ENCODE measurements at places on chromosomes 5 and 9.
A peak's percentile ranks its signal among the peaks of the same experiment; 100 is the strongest.

DNA sequence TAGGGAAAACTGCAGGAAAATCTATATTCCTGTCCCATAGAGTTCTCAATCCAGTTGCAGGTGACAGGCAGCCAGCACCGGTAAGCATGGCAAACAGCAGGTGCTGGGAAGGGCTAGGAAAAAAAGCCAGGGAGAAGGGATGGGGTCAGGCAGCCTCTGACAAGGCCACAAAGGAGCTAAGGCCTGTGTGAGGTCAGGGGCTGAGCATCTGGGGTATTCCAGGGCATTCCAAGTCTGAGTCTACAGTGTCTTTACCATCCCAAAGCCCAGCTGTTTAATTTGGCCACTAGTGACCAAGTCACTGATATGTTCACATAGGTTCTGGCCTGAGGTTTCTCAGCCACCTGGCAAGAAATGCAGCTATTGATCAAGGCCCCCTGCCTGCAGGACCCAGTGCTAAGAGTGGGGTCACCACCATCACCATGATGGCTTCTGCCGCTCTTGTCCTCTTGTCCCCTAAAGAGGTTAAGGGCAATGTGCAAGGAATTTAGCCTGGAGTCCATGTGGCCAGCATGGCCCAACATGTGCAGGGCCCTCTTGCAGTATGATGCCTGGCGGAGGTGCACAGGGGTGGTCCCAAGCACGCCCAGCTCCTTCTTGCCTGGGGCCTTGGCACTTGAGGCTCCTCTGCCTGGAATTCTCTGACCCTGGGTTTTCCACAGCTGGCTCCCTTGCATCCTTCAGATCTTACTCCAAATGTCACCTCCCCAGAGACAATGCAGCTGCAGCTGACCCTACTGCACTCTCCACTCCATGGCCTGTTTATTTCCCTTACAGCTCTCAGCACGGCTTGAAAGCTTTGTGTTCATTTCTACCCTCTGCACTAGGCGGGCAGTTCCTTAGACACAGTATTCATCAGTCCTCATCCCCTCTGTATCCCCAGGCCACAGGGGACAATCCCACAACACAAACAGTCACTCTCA, 213.1 kb downstream of the MSX2 start:
- DNase-seq: no peak

DNA sequence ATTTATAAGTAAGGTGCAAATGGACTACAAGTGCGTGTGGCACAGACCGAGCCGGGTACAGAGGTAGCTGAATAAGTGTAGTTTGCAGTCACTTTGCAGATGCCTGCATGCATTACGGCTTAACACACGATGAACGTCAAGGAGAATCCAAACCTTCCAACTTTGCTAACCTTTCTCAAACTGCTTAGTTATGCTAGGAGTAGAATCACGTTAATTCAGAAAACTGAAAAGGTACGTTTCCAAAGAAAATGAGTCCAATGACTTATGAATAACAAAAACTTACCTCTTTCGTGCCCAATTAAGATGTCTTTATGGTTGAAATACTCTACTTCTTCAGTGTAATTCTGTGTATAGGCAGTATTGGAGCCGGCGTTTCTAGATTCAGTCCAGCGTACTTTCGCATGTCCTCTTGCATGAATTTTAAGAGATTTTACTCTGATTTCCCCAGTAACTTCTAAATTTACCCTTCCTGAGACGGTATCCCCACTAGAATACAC, 539 bp downstream of the ARRDC3 start:
- DNase-seq: peak; percentile 53

DNA sequence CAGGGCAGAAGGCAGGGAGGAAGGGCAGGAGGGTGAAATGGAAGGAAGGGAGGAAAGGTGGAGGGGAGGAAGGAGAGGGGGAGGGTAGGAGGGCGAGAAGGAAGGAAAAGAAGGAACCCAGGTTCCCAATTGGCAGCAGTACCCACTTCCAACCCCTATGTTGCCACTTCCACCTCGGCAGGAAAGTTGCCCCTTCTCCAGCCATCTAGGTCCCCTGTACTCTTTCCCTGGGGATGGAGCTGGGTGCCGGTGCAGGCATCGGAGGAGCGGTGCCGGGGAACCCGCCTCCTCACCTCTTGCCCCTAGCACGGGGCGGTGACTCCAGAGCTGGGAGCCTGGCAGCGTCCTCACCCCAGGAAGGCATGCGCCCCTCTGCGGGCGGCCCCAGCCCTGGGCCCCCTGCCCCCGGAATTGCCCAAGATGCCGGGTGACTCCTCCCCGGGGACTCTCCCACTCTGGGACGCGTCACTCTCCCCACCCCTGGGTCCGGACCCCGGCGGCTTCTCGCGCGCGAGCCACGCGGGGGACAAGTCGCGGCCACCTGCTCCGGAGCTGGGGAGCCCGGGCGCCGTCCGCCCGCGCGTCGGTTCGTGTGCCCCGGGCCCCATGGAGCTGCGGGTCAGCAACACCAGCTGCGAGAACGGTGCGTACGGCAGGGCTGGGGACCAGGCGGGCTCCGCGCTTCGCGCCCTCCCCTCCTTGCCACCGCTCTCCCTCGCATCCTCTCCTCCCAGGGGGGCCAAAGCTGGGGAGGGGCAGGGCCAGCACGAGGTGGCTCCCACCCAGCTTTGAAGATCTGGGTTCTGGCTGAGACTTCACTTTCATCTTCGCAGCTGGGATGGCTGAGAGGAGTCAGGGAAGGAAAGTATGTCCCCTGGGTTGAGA, at the start of gene NIPAL4:
Gene NIPAL4 (plus strand): TSS at position 499 of the 885 bp plus-strand sequence. CDS start 108 bp downstream, at position 607.
- no peak for DNase-seq

DNA sequence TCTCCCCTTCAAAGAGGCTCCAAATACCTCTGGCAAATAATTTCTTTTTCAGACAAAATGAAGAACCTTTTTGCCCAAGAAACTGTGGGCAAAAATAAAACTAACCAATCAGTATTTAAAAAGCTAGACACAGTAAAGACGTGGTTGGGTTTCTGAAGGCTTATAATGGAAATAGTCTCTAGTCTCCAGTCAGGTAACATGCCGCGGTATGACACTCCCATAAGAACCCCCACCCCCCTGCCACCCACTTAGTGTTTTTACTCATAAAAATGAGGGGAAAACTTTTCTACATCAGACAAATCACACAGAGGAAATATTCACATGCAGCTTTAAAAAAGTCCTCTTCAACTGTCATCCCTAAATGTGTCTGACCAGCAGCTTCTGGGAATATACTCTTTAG, 105.3 kb downstream of the THBS4 start:
- DNase-seq: no peak

DNA sequence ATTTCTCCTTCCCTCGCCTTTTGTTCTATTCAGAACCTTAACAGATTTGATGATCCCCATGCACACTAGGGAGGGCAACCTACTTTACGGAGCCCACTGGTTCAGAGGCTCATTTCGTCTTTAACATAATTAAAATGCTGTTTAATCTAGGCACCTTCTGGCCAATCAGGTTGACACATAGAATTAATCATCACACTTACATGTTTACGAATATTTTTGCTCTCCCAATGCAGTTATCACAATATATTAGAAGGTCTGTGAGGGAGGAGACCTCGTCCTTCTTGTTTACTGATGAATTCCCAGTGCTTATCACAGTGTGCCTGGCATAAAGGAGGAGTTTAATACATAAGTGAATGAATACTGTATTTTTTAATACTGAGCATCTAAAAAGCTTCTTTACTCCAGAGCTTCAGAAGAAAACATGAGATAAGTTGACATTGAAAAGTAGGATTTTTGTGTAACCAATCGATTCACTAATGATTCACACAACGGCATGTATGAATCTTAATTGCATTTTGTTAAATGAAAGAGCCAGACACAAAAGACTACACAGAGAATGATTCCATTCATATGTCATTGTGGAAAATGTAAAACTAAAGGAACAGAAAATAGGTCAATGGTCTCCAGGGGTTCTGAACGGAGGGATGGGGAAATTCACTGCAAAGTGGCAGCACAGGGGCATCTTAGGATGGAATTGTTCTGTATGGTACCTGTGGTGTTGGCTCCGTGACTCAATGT, 78.6 kb upstream of the VCAN start:
- DNase-seq: no peak

- no peak for DNase-seq
Observed at GRCh38 chr9:22838266-22838665, 391.6 kb downstream of the DMRTA1 start.

DNA sequence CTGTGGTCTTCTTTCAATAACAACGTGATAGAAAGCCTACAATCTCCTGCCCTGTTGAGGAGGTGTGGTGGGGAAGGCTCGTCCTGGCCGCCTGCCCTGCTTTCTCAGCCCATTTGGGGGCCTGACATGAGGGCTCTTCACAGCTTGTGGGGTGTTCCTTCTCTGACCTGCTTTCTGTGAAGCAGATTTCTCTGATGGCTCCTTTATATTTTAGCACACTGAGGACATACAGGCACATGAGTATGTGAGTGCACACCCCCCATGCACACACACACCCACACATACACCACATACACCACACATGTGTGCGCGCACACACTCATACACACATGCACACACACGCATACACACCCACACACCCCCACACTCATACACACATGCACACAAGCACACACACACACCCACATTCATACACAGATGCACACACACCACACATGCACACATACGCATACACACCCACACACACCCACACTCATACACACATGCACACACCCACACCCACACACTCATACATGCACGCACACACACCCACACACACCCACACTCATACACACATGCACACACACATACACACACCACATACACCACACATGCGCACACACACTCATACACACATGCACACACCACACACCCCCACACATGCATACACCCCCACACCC, 117.5 kb downstream of the COL5A1 start:
- DNase-seq: peak; percentile 36

- peak; percentile 25 for DNase-seq
Observed at GRCh38 chr5:77935506-77936364, 159.6 kb upstream of the TBCA start.

- no peak for DNase-seq
Observed at GRCh38 chr5:3929799-3930198, 334.2 kb downstream of the IRX1 start.
